ENCODE measurements at places on chromosomes 3 and 15. TPM values are rescaled to one million over a fixed set of nuclear protein-coding genes. Genes with fewer than 3 reads are reported as not detected.

UQCC5 gene
- polyA plus RNA-seq: 1.5 TPM

BCL6 gene
- 21.2 TPM for polyA plus RNA-seq

BMF gene
- 95.9 TPM for polyA plus RNA-seq

PIF1 gene
- polyA plus RNA-seq: 6.2 TPM

ZNF860 gene
- 16.2 TPM for polyA plus RNA-seq

FOXL2NB gene
- not detected for polyA plus RNA-seq

CTXN2 gene
- not detected for polyA plus RNA-seq

GHRL gene
- 3.0 TPM for polyA plus RNA-seq

IQCH gene
- not detected for polyA plus RNA-seq
